GM04504 (cell line): ENCODE measurements at places on chromosomes 5 and 9.

DNA sequence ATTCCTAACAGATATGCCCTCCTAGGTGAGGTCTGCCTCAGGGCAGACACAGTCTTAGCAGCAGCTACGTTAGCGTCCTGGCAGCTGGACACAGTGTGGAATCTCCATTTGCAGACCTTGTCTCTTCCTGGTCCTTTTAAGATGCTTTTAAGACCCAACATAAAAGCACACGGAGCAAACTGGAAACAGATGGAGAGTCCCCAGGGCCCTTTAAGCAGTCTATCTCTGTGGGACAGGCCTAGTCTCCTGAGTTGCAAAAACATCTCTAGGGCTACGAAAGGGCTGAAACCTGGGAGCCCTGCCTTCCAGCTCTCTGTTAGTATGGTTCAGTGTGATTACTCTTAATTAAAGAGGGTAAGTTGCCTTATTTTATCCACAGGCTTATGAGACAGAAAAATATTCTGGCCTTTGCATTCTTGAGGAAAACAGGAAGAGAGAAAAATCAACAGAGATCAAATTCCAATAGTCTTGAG, 66.0 kb upstream of the GNA14 start:
- peak; percentile 43 for DNase-seq

DNA sequence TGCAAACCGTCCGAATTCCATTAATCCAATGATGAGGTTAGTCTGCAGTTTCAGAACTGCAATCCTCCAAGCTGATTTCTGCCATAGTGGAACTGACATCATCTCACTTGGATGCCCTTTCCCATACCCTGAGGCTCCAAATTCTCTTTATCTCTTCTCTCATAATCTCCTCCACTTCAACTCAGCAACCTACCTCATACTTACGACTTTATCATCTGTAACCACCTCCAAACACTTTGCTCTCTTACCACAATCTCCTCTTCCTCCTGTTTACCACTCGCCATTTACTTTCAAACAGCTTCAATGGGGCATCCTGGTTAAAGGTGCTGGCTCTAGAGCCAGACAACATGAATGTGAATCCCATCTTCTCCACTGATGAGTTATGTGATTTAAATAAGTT, 223.2 kb downstream of the EPB41L4A start:
- no peak for DNase-seq

DNA sequence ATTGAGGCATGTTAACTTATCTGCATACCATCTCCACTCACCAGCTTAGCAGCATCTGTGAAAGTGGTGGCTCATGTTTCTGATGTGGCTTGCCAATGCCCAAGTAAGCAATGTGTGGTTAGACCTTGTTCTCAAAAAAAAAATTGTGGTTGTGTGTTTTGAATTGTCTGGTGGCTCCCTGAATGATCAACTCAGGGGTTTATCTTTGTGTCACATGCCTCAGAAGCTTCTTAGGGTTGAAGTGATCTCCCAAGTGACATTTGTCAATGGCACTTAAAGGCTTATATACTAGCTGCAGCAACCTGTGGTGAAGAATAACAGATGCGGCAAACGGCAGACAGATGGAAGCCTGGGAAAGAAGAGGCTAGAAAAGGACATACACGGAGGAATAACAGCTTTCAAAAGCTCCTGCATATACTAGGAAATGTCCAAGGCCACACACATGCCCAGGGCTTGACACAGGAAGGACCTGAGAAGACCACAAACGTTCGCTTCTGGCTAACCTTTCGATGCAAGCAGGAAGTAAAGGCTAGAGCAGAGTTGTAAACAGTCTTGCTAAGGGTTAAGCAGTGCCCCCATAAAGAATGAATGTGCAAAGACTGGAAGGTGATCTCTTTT, 42.2 kb upstream of the FSD1L start:
- no peak for DNase-seq

GRCh38 chr5:94389515-94389899, 228.9 kb downstream of the KIAA0825 start:
- no peak for DNase-seq

- DNase-seq, result no peak
Observed at GRCh38 chr9:99137891-99138290, 33.0 kb downstream of the TGFBR1 start.

GRCh38 chr5:97658116-97658900, 475.3 kb upstream of the RIOK2 start:
- no peak for DNase-seq

DNA sequence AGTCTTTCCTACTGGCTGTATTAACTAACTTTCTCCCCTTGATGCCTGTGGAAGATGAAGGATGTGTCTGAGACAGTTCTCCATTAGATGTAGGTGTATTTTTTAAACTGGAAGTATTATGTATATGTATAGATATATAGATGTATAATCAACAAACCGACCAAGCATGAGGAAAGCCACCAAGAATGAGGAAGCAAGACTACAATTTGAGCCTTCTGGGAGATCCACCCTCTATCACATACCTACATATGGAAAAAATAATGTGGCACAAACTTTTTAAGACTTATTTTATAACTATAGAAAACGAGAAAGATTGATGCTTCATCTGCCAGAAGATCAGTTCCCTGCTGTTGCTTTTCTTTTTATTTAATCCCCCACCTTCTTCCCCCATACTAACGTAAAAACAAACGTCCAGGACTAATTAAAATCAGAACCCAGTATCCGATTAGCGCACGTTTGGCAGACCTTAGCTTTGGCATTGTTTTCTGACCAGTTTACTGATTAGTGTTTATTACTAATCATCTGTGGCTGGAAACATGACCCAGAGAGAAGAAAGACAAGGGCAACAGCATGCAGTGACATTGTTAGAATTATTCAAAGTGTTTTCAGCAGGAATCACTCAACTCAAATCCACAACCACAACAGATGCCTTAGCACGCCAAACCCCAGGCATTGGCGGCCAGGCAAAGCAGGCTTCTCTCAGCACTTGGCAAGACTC, 490.2 kb downstream of the EBF1 start:
- DNase-seq, result peak; percentile 75

DNA sequence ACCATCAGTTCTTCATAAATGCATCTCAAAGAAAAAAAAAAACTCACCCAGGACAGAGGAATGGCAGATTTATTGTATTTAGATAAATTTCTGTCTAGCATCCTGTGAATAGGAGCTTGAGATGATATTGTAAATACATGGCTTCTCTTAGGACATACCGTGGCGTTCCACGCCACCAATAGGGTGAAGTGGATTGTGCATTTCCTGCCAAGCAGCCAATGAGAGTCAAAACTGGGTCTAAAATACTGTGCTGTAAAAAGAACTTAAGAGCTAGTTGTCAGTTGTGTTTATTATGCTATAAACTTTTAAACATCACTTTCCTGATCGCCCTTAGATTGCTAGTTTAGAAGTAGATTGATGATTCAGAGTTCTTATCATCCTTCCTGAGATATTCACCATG, 20.9 kb upstream of the TRPM6 start:
- DNase-seq, result no peak

GRCh38 chr5:23217159-23217558, 290.2 kb upstream of the PRDM9 start:
- DNase-seq, result no peak

DNA sequence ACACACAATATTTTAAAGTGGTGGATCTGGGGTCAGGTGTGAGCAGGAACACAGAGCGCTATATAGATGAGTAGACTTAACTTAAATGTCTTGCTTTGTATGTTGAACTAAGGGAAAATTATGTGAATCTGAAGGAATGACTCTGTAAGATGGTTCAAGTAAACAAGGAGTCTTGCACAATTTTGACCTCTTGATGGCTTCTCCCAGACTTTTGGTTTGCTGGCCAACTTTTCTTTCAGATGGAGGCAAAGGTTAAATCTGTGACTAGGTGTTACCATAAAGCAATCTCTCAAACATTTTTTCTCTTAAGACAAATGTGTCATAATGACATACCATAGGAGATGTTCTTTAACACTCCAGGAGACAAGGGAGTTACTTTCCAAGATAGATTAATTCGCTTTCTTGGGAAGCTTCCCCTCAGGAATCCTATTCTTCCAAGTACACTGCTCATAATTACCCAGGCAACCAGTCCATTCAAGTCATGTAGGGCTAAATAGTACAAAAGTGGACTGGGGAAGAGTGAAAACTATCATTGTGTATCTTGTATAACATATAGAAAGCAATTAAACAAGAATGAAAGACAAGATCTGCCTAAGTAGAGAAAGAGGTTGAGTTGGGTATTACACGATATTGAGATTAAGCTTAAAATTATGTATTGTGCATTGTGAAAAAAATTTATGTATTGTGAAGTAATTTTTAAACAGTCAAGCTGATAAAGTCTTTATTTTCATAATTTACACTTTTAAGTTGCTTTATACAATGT, 60.3 kb upstream of the SLC27A6 start:
- no peak for DNase-seq

GRCh38 chr9:4852419-4852818, 59.7 kb downstream of the RCL1 start:
- no peak for DNase-seq

DNA sequence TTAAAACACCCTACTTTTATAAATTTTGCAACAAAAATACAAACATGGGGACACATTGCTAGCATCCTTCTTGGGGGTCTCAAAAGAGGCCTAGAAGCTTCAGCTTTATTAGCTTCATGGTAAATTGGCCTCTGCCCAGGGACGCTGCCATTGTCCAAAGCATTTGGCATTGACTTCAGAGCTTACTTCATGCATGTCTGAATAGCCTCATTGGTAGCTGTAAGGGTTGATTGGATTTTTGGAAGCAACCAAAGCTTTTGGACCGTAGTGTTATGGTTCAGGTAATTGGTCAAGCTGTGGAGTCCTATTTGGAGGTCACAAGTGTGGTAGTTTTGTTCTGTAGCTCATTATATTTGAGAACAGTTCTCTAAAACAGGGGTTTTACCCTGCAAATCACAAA, 411.7 kb upstream of the SLC24A2 start:
- no peak for DNase-seq

DNA sequence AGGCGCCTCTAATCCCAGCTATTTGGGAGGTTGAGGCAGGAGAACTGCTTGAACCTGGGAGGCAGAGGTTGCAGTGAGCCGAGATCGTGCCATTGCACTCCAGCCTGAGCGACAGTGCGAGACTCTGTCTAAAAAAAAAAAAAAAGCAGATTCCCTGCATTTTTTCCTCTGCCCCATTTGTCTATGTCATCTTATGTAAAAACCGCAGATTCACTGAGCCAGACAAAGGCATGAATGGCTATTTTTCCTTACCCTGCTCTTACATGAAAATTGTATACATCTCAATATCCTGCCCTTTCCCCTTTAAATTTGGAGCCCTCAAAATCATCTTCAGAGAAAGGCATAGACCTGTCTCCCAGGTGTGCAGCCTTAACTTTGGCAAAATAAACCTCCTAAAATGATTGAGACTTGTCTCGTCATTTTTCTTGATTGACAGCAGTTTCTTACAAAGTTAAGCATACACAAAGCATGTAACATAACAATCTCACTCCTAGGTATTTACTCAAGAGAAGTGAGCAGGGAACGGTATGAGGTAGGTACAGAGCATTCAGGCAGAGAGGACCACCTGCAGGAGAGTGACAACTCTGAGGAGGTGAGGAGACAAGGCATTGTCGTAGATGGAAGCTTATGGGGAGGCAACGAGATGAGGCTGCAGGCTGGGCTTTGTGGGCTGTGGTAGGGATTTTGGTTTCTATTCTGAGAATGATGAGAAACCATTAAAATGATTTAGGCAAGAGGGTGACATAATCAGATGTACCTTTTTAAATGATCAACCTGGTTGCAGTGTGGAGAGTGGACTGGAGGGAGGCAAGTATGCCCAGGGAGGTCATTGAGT, 65.7 kb upstream of the IL6ST start:
- DNase-seq, result no peak

- DNase-seq, result no peak
Observed at GRCh38 chr5:172079876-172080275, 73.4 kb upstream of the FBXW11 start.

DNA sequence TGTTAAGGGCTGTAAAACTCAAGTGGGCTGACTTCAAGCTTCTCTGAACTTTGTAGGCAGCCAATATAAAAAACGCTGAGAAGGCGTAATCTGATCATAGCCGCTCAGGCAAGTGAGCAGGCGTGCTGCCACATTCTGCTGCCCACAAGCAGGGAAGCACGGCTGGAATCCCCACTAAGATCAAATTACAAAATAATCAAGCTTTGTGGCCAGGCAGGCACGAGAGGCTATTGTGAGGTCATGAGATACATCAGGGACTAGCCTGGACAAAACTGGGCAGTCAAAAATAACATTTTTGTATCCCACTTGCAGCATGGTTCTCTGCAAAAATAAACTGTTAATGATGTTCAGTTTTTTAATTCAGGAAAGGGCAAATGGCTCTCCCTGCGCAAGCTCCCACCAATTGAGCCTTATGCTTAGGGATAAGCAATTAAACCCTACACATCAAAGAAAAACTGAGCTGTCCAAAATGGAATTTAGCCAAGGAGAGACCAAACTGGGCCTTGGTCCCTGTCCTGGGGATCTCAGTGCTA, 64.0 kb downstream of the POU5F2 start:
- peak; percentile 83 for DNase-seq

GRCh38 chr9:71734950-71735349, 33.4 kb downstream of the CEMIP2 start:
- no peak for DNase-seq
